ENCODE measurements at places on chromosomes 3 and 15.

DNA sequence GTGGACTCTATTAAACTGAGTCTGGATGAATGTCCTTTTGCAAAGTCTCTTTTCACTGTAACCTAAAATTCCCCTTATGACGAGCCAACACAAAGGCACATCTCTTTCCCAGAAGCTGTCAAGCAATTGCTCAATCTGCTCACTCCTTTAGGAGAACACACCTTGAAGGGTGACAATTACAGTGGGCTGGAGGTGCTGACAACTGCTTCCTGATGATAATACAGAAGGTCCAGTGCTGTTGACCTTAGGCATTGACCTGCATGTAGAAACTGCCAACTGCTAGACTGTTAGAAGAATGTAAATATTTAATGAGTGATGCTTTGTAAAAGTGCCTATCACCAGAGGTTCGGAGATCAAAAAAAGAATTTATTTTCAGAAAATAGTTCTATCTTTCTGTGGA lies 757.7 kb downstream of the GRM7 start:
- DNase-seq = no peak

GRCh38 chr15:49406352-49407118 lies 16.5 kb upstream of the FGF7 start:
- no peak for DNase-seq

DNA sequence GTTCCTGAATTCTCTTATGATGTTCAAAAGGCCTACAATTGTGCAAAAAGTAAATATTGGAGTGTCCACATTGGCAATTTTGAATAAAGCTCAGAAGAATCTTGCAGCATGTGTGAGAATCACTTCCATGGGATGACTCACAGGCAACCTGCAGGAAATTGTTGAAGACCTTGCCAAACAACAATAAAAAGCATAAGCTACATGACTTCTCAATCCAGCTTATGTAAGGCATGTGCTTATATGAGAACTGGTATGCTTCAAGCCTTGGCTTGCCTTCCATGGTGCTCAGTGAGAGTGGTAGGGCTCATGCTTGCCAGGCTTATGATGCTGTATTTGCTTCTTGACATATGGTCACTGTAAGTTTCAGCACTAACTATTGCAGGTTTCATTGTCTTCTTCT lies 18.4 kb upstream of the BCHE start:
- no peak for DNase-seq

- DNase-seq = no peak
Measured at GRCh38 chr3:45518376-45519135, 76.0 kb upstream of the LIMD1 start.

GRCh38 chr3:81339040-81339845 lies 422.2 kb downstream of the GBE1 start:
- DNase-seq = no peak

DNA sequence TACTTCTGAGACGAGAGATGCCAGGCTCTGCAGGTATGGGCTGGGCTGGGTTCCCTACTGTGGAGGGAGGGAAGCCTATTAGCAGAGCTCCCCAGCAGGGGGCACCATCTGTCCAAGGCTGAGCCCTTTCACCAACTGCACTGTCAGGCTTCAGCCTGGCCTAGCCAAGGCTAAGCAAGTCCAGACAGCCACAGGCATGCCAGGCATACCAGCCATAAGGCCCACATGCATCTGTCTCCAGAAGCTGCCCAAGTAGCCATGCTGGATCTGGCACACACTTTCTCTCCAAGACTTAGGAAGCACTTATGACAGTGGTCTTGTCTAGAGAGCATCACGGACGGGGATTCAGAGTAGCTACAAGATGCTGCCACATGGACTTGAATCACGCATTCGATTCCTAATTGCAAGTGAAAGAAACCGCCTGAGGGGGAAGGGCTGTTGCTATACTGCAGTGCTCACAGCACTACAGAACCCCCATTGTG lies 28.3 kb downstream of the RUVBL1 start:
- peak; percentile 79 for DNase-seq

- peak; percentile 60 for DNase-seq
Measured at GRCh38 chr3:56800130-56800831, 1.5 kb downstream of the ARHGEF3 start.

- DNase-seq = no peak
Measured at GRCh38 chr3:175890066-175890465, 1030.9 kb downstream of the NAALADL2 start.

DNA sequence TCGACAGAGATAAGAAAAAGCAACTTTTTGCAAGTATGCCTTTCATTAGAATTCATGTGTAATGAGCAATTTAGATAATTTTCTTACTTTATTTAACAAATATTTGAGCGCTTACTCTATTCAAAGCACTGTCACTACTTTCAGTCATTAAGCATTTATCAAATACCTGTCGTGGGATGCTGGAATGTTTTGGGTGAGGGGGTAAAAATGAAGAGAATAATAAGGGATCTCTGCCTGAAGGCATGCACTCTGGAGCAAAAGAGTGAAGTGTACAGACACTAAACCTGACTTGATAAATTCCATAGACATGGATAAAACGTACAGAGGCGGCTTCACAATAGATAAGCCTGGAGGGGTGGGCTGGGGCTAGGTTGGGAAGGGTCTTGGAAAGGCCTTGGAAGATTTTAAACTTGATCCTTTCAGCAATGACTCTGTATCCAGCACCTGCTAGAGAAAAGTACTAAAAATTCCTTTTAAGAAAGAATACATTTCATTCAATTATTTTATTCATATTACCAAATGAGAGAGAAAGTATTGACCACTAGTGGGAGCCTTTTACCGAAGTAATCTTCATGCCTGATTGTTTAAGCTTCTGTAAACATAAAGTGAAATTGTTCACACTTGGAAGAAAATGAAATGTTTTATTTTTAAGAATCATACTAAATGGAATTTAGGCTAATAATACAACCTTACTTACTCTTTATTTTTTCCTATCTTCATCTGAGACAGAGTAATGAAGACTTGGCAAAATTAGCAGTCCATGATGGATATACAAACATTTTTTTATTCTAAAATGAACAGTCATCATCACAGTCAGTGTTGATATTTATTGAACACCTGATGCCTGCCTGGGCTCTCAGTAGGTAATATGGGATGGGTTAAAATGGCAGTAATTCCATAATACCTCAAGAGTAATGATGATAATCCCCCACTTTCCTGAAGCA lies 113.2 kb downstream of the PPP2R3A start:
- DNase-seq = no peak

DNA sequence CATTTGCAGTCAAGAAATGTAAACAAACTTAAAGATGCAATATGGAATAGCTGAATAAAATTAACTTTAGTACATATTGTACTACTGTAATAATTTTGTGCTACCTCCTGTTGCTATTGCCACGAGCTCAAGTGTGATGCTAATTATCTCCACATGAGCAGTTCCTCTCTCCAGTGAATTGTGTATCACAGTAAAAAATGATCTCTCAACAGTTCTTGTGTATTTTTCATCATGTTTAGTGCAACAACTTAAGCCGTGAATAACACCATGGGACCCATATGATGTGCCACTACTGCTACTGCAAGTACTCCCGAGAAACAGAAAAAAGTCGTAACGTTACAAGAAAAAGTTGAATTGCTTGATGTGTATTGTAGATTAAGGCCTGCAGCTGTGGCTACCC lies 12.4 kb downstream of the RIOX2 start:
- DNase-seq = no peak

DNA sequence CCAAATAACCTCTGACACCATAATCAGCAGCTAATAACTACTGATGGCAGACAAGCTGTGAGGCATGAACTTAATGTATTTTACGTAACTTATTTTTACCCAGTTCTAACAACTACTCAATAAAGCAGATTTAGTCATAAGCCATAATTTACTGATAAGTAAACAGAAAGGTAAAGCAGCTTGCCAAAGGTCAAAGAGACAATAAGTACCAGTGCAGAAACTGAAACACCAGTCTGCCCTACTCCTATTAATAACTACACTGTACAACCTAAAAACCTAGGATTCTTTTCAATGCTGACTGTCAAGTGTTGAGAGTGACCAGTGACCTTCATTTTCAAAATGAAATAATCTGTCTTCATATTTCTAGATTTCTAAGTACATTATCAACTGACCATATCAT lies 152.2 kb downstream of the NR2E3 start:
- no peak for DNase-seq

GRCh38 chr3:10666621-10667020 lies 149.4 kb upstream of the SLC6A11 start:
- DNase-seq = no peak

DNA sequence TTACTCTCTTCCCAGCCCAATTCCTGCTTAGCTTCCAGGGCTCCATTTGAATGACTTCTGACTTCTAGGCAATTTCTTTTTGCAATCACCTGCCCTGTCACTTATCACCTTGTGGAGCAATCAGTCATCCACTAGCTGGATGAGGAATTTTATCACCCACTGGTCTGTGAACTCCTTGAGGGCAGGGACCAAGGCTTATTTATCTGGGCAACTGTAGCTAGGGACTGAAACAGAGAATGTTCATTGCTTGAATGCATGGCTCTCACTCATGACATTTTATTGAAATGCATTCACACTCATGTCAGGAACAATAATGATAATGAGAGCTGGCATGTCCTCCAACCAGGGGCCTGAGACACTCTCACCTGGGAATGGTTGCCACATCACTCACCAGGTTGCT lies 15.5 kb downstream of the TNFAIP8L3 start:
- no peak for DNase-seq

DNA sequence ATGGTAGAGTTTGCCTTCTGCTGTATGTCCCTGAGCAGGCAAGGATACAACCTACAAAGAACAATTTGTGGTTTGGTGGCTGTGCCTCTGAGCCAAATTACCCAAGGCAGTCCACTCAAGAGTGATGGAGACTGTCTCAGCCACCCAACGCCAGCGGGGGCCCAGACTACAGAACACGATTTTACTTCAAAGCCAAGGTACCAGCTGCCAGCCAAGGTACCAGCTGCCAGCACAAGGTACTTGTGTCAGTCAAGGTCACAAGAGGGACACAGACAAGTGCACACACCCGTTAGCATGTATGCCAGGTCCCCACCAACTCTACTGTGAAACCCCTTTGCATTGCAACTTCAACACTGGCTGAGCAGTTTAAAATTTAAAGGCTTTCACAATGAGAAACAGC lies 23.5 kb downstream of the COLQ start:
- DNase-seq = no peak

DNA sequence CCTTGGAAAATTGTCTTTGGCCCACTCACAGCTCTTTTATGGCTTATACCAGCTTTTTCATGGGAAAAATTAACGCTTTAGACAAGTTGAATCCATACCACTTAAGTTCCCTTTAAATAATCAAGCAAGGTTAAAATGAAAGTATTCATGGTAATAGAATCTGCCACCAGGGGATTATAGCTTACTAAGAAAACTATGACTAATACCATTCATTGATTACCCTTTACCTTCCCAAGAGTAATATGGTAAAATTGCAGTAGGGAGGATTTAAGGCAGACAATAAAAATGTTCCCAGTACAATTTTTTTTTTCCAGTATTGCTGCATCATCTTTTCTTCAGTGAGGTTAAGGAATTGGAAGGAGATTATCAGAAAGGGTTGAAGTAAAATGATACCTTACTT lies 641.1 kb upstream of the NAALADL2 start:
- DNase-seq = no peak

DNA sequence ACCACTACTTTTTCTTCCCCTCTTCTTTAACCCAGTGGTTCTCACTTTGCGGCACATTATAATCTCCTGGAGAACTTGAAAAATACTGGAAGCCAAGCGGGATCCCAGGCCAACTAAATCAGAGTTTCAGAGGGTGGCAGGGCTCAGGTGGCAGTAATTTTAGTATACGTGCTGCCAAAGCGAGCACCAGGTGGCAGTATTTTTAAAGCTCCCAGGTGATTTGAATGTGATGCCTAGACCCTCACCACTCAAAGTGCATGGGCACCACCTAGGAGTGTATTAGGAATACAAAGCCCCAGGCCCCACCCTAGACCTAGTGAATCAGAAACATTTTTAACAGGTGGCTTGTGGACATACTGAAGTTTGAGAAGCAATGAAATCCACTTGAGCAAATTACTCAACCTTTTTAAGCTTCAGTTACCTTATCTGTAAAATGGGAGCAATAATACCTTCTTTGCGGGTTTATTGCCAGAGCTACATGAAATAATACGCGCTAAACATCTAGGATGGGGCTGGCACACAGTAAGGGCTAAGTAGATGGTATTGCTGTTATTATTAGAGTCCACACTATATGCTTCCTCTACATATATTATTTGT lies 8.3 kb downstream of the B3GALNT1 start:
- peak; percentile 22 for DNase-seq

DNA sequence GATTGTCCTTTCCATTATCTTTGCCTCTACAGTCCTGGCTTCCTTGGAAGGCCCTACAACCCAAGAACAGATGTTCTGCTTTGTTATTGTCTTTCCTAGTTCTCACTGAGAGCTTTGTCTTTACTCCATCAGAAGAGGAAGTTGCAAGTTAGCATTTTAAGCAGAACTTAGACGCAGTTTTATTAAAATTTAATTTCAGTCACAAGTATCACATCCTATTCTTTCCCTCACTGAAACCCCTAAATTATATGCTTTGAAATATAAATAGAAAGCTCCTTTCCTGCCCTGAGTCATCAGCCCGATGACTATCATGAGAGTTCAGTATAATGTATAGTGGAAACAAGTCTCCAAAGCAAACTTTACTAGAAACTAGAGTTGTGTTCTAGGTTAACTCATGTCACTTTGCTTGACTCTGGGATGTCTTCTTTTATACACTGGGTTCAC lies 291.2 kb upstream of the RBMS3 start:
- no peak for DNase-seq

- DNase-seq = no peak
Measured at GRCh38 chr3:191958980-191959671, 498.2 kb downstream of the PYDC2 start.

GRCh38 chr3:153621953-153622352 lies 459.9 kb downstream of the RAP2B start:
- no peak for DNase-seq

DNA sequence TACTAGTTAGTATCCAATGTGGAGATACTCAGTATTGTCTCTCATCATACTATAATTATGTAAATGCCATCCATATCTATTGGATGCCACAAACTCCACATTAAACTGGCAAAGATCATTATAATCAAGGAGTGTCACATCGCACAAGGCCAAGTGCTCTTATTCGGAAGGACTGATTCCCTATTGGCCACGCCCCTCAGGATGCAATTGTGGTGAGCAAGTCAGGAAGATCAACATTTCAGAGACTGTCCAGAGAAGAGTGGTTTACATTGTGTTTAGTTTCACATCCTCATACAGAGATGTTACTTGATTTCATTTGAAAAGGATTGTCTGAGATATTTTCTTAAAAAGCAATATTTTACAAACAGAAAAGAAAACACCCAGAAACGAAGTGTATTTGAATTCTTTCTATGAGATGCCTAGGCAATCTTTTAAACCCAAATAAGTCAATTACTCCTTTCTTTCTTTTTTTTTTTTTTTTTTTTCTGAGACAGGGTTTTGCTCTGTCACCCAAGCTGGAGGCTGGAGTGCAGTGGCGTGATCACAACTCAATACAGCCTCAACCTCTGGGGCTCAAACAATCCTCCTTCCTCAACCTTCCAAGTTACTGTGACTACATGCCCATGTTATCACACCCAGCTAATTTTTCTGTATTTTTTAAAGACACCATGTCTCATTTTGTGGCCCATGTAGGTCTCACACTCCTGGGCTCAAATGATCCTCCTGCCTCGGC lies 369.1 kb downstream of the RBMS3 start:
- DNase-seq = no peak

- DNase-seq = no peak
Measured at GRCh38 chr3:113664523-113665094, 31.8 kb downstream of the USF3 start.

GRCh38 chr15:74449095-74449494 lies 11.9 kb downstream of the UBL7 start:
- DNase-seq = no peak
